Cerebellum (tissue), 4 donors: ENCODE measurements at places on chromosomes 6 and 20. TPM values are rescaled to one million over a fixed set of nuclear protein-coding genes. Genes with fewer than 3 reads are reported as not detected.

DNA sequence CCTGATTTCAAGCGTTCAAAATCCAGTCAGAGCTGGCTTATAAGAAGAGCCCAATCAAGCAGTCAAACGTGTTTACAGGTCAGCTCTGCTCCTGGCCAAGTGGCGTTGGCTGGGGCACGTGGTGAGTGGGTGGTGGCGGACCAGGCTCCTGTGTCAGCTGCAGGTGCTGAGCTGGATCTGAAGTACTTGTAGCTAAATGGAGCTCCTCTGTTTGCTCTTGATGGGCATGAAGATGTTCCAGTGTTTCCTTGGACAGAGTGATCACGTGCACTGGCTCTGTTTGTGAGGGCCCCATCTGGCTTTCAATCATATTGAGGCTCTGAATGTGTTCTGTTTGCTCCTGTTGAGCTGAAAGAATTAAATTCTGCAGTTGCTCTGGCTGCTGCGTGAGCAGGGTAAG lies 10.2 kb upstream of the MICAL1 start:
- DNase-seq = peak; percentile 43

DNA sequence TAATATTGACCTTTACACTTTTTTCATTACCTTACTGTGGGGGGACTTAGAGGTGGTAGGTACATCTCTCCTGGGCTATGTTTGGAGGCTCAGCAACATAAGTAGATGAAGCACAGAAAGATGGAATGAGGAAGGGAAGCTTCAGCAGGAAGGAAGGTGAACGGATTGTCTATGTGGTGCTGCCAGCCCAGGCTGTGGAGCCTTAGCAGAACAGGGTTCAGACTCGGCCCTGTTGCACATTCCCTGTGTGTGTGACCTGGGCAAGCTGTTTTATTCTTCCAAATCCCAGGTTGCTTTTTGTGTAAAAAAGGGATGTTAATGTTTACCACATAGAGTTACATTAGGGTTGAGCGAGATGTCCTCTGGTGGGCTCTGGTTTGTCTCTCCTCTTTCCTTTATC lies 41.2 kb downstream of the ANKS1A start:
- DNase-seq = no peak

- no peak for DNase-seq
Observed at GRCh38 chr6:162973151-162973872, 245.5 kb downstream of the PACRG start.

- no peak for DNase-seq
Observed at GRCh38 chr6:167839755-167840154, 13.0 kb downstream of the AFDN start.

- DNase-seq = no peak
Observed at GRCh38 chr6:96923400-96923799, 1.1 kb upstream of the KLHL32 start.

DNA sequence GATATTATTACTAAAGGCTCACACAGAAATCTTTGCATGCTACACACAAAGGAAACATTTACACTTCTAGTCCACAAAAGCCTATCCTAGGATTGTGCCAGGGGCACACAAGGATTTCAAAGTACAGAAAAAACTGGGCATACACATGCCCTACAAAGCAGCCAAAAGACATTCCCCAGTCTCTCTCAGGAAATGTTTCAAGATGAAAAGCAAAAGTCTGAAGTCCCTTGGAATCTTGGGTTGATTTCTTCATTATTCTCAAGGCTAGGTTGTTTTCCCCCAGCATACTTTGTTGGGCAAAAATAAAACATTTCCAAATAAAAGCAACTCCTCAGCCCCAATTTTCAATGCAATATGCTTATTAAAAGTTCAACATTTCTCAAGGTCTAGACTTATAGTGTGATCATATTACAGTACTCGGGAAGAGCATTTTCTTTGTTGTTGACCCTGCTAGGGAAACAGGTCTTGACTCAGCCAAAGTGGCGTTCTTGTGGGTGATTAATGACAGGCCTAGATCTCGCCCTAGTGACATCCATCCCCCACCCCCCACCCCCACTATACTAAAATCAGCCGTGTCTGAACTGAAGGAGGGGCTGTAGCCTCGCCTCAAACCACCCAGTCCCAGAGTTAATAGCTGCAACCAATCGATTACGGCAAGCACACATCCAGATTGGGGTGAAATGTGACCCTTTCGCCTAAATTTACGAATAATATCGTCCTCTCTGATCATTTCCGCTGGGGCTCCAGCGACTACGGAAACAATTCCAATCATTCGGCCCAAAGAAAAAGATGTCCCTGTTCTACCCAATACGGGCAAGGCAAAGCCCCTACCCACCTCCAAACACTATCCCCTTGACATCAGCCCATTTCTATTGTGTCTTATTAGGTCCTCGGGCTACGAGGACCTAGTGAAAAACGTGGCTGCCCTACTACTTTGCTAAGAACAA lies 1.4 kb downstream of the AKIRIN2 start:
- DNase-seq = peak; percentile 14

DNA sequence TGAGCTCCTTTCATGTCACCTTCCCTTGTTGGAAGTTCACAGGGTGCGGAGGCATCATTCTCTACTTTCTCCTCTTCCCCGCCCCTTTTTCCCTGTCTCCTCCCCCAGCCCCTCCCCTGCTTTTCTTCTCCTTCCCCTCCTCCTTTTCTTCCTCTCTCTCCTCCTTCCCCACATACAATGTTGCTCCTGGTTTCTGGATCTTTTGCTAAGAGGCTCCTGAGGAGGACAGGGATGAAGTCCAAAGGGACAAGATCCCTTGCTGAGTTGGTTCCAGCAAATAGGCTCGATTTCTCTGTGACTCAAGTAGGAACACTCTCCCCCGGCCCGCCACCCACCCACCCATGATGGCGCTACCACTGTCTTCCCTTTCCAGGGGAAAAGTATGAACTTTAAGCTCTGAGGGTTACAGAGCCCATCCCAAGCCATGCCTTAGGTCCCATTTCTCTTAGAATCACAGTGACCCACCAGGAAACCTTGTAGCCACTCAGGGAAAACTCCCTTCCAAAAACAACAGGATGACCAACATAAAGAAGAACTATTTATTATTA lies 852 bp upstream of the TFEB start:
- DNase-seq = no peak

DNA sequence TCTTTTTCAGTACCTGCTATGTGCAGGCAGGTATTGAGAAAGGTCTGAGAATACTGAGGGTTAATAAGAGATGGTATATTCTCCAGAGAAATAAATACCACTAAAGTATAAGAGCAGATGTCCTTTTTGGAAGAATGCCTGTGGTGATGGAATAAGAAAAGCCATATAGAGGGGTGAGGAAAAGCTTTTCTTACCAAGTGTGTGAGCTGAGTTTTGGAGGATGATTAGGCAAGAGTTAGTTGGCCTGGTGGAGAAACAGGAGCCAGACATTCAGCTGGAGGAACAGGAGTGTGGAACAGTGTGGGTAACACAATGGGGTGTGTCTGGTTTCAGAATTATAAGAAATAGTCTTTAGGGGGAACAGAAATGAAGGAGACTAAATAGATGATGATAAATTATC lies 19.9 kb downstream of the ZNF451 start:
- DNase-seq = no peak

GRCh38 chr6:10276106-10276505 lies 138.8 kb downstream of the TFAP2A start:
- DNase-seq = no peak

GRCh38 chr6:1912731-1913130 lies 303.0 kb downstream of the FOXC1 start:
- no peak for DNase-seq

- no peak for DNase-seq
Observed at GRCh38 chr20:21294755-21295154, 8.4 kb upstream of the XRN2 start.

GRCh38 chr6:6901205-6901719 lies 206.5 kb upstream of the RREB1 start:
- no peak for DNase-seq

GRCh38 chr6:125529061-125529460 lies 220.4 kb upstream of the HEY2 start:
- DNase-seq = no peak

- DNase-seq = no peak
Observed at GRCh38 chr6:24923885-24924401, 11.8 kb downstream of the RIPOR2 start.

Gene C2
- total RNA-seq = 4.1 TPM

Gene AAR2
- total RNA-seq = 17.0 TPM

Gene SLC32A1
- 13.7 TPM for total RNA-seq

Gene SRMS
- not detected for total RNA-seq

Gene AIF1
- 6.4 TPM for total RNA-seq

Gene MAP3K4
- 48.5 TPM for total RNA-seq
